ENCODE measurements at places on chromosomes 7 and 10.

DNA sequence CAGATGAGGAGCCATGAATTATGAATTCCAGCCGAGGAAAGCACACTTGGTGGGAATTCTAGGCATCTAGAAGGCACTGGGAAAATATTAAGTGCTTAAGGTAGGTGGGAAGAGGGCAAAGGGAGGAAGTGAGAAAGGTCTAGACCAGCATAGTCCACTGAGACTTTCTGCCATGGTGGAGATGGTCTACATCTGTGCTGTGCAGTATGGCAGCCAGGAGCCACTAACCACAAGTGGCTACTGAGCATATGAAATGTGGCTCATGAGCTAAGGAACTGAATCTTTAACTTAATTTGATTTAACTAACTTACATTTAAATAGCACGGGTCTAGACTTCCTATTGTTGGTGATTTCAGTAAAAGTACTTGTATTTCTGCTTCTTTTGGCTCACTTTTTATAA lies 82.5 kb upstream of the SEM1 start:
- DNase-seq: no peak

- peak; percentile 37 for DNase-seq
These were observed 11.5 kb upstream of the STN1 start for GRCh38 chr10:103929381-103929921.

- peak; percentile 89 for DNase-seq
These were observed 82.8 kb downstream of the MKI67 start for GRCh38 chr10:128043259-128044045.

DNA sequence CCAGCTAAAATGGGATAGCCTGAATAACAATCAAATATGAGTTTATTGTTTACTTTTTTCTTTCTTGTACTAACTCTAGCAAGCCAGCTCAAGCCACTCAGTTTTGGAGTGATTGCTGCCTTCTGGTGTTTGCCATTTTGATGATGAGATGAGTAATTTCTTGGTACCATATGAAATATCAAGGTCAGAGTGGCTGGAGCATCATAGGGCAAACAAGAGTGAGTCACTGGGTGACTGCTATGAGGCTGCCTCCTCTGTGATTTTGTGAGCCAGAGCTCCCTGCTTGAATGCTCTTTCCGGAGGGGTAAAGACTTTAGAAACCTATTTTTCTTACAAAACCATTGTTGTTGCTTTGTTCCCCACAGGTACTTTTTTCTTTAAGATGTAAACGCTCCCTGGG lies 295.6 kb downstream of the PRKG1 start:
- no peak for DNase-seq

DNA sequence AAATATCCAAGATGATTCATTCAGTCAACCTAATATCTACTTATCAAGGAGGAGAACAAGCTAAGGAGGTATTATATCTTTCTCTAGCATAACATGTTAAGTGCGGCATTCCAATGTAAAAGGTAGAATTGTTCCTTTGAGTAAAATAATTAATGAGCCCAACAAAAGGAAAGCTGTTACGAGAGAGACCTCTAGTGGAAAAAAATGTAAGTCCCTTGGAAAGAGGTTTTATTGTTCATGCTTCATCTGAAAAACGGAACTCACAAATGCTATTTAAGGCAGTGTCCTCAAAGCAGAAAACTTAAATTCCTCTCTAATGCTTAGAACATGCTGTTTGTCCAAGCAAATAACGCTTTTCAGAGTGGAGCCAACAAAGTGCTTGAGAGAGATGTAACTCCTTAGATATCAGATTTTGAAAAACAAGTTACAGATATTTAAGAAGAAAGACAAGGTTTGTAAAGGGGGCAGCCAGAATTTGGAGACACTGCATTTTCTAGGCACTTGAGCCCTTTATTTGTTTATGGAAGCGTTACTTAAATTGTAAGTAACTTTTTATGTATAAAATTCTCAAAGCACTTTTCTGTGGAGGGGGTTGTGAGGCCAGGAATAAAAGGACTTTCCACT lies 119.9 kb downstream of the TFEC start:
- DNase-seq: peak; percentile 9

DNA sequence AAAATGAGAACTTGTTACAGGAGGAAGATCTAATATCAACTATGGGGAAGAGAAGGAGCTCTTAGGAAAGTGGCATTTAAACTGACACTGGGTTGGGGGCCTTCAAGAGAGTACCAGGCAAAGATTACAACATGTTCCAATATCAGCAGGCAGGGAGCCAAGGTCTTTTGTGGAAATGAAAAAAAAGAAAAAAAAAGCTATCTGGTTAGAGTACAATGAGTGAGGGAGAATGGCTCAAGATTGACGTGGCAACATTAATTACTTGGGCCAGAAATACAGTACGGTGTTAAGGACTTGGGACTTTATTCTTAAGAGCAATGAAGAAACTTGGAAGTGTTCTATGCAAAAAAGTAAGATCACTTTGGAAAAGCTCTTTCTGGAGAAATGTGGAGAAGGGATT lies 132.3 kb upstream of the CDK1 start:
- DNase-seq: no peak

GRCh38 chr7:36884351-36884750 lies 160.1 kb upstream of the AOAH start:
- no peak for DNase-seq

DNA sequence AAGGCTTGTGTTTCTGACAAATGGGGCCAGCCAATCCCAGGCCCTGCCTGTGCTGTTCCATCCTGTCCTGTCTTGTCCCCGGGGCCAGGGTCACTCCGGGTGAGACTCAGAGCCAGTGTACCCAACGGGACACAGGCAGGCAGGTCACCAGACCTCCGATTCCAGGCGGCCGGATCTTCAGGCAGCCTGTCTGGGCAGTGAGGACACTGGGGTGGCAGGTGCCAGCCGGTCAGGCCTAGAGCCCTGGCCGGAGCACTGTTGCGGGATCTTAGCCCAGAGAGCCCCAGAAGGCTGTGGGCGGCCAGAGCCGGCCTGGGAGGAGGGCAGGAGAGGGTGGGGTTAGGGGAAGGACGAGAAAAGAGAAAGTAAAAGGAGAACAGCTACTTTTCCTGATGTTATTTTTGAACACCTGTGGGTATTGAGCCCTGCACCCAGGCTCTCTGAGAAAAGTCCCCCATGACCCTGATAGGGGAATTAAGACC lies 134.3 kb upstream of the TNRC18 start:
- DNase-seq: no peak

DNA sequence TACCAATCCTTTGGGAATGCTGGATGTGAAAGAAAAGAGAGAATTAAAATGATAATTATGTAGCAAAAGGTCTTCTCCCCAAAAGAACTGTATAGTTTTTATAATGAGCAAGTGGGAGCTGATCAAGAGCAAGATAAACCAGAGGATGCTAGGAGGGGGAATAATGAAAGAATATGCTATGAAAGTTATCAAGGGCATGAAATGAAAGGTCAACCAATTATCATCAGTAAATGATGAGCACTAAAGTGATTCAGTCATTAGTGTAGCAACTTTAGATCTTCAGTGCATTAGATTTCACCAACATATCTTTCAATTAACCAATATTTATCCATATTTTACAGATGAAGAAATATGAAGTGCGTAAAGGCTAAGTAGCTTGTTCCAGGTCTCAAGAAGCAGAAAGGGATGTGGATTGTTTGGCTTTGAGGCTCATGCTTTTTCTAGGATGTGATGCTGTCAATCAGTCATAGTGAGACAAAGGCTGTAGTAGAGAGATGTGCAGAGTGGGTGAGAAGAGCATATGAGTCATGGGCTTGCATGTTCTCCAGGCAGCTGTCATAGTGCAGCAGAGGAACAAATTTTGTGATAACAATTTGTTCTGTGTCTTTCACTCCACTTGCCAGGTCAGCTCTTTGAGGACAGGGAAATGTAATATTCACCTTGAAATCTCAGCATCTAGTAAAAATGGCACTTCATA lies 5.7 kb upstream of the OR2F2 start:
- no peak for DNase-seq

DNA sequence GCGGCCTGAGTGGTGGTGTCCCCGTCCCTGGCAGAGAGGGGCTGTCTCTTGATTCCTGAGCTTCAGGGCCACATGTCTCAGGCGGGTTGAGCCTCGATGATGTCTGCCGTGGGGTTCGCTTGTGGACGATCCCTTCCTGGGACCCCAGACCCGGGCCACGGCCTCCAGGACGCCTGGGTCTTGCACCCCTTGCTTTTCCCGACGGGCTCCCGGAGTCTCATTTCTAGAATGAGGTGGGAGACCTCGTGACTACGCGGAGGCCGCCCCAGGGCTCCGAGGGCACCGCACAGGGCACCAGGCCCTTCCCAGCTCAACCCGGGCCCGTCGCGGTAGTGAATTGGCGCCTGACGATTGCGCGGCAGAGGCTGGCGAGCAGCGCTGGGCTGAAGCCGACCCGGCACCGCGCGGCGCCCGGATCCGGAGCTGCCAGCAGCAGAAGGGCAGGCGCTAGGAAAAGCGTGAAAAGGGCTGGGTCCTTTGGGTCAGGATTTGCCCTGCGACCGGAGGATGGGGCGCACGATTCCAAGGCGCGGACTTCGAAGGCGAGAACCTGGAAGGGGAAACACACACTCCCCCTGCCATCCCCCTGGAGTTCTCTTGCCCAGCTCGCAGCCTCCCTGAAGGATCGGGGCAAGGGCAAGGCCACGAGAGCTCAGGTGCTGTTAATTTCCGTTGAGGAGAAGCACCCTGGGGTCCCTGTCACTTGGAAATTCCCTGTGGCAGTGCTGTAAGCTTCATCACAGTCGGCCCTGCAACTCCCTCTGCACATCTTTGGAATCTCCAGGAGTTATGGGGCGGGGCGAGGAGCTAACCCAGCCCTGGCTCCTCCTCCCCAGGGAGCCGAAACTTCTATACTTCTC lies 15.5 kb downstream of the TLX1 start:
- DNase-seq: peak; percentile 59

GRCh38 chr10:43973801-43974200 lies 325.1 kb upstream of the ZNF32 start:
- no peak for DNase-seq

DNA sequence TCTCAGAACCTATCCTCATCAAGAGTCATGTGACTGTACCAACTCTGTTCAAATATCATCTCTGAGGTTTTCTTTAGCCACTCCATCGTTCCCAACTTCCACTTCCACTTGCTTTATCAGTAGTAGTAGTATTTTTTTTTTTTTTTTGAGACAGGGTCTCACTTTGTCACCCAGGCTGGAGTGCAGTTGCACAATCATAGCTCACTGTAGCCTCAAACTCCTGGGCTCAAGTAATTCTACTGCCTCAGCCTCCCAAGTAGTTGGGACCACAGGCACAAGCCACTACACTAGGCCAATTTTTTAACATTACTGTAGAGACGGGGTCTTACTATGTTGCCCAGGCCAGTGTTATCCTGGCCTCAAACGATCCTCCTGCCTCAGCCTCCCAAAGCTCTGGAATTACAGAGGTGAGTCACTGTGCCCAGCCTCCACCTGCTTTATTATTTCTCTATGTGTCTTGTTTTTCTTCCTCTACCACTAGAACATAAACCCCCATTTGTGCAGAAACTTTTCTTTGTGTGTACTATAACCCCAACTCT lies 5.9 kb downstream of the NCAPG2 start:
- DNase-seq: no peak

DNA sequence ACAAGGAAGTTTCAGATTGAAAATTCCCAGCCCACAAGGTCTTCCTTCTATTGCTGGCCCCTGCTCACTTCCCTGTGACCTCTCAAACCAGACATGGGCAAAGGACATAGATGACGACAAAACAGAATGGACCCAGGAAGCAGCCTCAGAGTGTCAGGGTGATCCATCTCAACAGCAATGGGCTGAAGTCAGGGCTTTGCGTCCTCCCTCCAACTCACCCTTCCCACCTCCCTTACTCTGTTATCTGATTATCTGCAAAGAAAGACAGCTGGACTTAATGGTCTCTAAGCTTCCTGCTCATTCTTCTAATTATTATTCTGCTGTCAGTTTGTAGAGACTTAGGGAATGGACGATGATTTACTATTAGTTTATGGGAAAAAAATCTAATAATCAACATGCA lies 115.9 kb downstream of the PIP4K2A start:
- no peak for DNase-seq

- DNase-seq: peak; percentile 80
These were observed 233.7 kb downstream of the PTPRN2 start for GRCh38 chr7:158353606-158354570.

GRCh38 chr7:98215561-98216495 lies 4.6 kb downstream of the BHLHA15 start:
- no peak for DNase-seq

- peak; percentile 39 for DNase-seq
These were observed 912 bp upstream of the DUSP5 start for GRCh38 chr10:110496553-110497437.

DNA sequence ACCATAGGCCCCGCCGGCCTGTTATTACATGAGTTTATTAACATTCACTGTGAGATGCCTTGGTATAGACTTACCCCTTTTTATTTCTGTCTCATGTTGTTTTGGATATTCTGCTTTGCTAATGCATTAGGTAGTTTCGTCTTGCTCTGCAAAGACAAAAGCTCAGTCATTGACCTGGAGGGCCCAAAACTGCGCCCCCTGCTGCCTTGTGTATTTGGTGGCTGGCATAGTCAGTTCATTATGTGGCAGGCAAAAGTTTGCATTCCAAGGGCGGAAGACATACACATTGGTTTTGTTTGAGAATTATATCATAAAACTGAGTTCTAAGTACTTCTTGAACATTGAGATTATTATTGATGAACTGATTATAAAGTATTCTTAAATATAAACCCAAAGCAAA lies 372.5 kb downstream of the SDK1 start:
- peak; percentile 54 for DNase-seq

DNA sequence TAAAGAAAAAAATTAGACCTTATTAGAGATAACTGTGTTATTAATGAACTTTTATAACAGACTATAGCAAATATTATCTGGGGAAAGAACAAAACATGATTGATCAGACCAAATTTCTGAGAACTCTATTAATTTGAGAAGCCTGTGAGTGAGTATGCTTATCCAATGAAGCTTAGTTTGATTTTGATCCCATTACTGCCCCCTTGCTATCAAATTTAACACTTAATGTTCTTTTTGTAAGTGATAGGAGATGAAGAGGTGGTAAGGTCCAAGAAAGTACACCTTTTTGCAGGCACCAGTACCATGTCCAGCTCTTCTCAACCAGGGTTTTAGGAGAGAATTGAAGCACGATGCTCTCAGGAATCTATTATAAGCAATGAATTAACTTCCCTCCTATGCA lies 49.9 kb downstream of the ZNF365 start:
- DNase-seq: no peak

GRCh38 chr7:12032146-12032545 lies 178.9 kb upstream of the TMEM106B start:
- no peak for DNase-seq

DNA sequence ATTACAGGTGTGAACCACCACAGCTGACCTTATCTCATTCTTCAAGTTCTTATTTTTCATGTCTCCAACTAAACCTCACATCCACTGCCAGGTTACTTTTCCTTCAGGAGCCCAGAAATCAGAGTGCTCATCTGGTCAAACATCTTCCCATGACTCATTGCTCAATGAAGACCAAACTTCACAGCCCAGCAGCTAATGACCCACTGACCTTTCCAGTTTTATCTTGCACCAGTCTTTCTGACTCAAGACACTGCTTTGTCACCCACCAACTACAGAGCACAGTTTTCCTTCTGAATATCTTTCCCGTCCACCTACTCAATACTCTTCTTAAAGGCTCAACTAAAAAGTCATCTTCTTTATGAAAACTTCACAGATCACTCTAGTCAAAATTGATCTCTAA lies 245.1 kb downstream of the CHCHD3 start:
- DNase-seq: peak; percentile 18

- DNase-seq: no peak
These were observed 55.2 kb upstream of the RAB18 start for GRCh38 chr10:27448921-27449320.

GRCh38 chr10:91091780-91092179 lies 128.7 kb upstream of the PCGF5 start:
- no peak for DNase-seq

GRCh38 chr10:126255313-126255712 lies 133.0 kb downstream of the ADAM12 start:
- DNase-seq: no peak
